ENCODE measurements at places on chromosomes 12 and 14.

- no peak for DNase-seq
Measured at GRCh38 chr14:22939684-22940083, 10.5 kb upstream of the PRMT5 start.

- no peak for DNase-seq
Measured at GRCh38 chr12:44827832-44828438, 48.2 kb downstream of the NELL2 start.

DNA sequence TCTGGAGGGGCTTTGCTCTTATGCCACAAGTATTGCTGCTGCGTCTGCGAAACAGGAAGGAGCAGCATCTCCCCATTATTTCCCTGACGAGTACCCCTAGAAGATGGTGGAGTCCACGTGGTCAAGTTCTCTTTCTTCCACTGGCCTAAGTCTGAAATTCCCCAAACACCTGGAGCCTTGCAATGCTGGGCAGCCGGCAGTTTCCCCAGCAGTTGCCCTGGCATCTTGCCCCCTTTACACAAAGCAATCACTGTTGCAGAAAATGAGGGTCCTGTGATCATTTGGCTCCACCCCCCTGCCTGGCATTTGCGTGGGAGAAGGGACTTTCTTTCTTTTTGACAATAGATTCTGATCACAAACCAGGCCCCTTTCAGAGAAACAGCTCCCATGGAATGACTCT is 56.9 kb downstream of the FOS start:
- peak; percentile 43 for DNase-seq

- no peak for DNase-seq
Measured at GRCh38 chr12:131950182-131950913, 606 bp downstream of the EP400 start.

DNA sequence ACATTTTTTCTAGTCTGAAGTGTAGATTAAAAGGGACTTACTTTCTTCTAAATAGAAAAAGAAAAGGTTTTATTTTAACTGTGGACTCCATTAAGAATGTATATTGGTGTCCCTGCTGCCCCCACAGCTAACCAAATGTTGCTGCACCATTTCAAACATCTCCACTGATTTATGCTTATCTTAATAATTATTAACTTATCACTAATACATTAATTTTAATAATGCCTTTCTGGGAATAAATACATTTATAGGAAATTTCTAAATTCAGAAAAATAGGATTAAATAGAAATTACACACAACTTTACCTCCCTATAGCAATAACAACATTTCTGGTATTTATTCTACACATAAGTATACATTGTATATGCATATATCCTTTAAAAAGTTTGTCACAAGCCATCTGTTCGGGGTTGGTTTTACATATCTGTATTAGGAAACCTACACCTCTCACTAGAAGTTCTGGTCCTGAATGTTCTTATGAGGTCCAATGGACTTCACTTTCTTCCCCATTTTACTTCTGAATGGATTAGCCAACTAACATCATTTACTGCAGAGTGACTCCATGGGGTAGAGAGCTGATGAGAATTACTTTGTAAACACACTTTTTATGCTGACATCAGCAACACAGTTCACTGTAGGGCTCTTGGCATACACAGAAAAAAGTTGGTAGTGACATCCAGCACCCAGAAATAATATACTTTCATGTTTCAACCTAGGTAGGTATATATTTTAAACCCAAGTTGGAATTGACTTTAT is 9.4 kb upstream of the SELPLG start:
- DNase-seq, result no peak
